ENCODE measurements at places on chromosomes 6 and 20.

DNA sequence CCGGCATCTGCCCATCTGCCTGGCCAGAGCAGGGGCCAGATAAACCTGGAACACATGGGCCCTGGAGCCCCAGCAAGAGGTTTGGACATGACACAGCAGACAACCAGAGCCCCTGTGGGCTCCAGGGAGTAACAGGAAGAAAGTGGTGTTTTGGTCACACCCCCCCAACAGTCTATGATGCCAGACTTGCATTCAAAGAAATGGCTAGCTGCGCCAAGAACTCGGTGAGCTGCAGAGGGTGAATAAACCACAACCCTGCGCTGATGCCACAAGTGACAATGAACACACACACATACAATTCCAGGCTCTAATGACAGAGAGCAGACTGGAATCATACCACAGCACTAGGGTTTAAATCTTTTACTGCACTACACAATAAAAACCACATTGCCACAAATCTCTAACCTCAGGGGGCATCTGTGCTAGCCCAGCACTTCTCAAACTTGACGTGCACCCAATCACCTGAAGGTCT lies 34.0 kb downstream of the TRERF1 start:
- DNase-seq, result no peak

DNA sequence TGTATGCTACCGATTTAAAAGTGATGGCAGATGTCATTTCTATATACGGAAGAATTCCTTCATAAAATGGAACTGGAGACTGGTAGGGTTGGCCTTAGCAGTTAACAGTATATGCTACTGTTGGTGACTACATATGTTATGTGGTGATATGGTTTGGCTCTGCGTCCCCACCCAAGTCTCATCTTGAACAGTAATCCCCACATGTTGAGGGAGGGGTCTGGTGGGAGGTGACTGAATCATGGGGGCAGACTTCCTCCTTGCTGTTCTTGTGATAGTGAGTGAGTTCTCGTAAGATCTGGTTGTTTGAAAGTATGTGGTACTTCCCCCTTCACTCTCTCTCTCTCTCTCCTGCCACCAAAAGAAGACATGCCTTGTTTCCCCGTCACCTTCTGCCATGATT lies 29.6 kb downstream of the RGS17 start:
- no peak for DNase-seq

- no peak for DNase-seq
Observed at GRCh38 chr6:47836639-47837038, 54.8 kb downstream of the OPN5 start.

GRCh38 chr6:41965429-41966213 lies 24.0 kb upstream of the CCND3 start:
- no peak for DNase-seq

DNA sequence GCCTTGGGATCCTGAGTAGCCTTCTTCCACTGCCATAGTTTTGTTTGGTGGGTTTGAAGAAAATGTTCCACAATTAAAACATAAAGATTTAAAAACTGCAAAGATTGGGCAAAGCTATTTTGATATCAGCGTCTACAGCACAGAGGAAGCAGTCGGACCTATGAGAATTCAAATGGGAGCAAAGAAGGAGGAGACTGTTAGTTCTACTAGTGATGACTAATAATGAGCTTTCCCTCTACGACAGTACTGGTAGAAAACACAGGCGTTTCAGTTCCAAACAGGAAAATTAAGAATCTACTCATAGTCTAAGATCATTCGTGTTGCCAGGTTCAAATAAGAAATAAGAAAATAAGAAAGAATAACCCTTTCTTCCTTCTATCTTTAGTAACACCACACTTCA lies 121.2 kb downstream of the INSM1 start:
- DNase-seq, result no peak

DNA sequence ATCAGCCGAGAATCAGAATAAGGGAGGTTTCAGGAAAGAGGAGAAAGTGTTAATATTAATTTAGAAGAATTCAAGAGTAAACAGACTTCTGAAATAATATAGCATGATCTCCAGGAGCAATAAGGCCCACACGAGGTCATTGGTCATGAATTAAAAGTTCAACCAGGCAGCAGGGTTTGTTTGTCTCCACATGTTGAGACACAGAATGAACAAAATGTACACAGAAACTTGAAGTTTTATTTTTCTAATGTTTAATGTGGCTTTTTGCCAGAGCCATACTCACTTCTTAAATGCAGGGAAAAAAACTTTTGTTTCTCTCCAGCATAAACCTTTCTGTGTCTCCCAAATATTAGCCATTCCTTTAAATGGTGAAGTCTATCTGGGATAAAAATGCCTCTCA lies 504.5 kb downstream of the HDGFL1 start:
- peak; percentile 8 for DNase-seq

- DNase-seq, result no peak
Observed at GRCh38 chr20:58998656-58999055, 8.4 kb downstream of the CTSZ start.

DNA sequence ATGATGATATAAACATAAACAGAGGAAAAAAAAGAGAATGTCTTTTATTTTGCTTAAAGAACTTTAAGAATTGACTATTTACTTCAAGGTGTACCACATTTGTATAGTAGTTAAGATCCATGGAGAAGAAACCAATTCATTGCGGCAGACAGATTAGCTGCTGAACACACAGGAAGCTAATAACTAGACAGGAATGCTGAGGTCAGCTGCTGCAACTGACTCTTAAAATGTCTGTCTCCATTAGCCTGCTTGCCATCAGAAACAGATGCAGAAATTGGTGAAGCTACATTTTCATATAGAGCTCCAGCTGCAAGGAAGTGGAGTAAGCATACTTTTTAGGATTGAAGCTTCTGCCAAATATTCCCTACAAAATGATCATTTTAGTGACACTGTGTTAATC lies 939.5 kb downstream of the EPHA7 start:
- no peak for DNase-seq

DNA sequence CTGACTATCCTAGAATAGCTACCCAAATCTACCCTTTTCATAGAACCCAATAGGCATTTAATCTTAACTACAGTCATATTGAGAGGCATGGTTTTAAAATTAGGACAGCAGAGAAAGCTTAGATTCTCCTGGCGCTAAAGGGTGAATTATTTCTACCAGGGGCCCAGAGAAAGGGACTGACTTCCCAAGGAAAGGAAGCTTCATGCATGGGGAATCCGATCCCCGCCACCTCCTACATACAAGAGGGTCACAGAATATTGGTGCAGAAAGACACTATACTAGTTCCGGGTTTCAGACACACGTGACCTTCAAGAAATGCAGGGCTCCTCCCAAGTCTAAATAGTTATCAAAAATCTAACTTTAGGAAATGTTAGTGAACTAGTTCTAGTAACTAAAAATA lies 130.9 kb downstream of the PRKN start:
- DNase-seq, result no peak

All from left renal cortex interstitium (tissue), 4 donors.